ENCODE measurements at places on chromosomes 7 and 10.

GRCh38 chr7:123823898-123824753 lies 20.8 kb upstream of the HYAL4 start:
- no peak for DNase-seq

DNA sequence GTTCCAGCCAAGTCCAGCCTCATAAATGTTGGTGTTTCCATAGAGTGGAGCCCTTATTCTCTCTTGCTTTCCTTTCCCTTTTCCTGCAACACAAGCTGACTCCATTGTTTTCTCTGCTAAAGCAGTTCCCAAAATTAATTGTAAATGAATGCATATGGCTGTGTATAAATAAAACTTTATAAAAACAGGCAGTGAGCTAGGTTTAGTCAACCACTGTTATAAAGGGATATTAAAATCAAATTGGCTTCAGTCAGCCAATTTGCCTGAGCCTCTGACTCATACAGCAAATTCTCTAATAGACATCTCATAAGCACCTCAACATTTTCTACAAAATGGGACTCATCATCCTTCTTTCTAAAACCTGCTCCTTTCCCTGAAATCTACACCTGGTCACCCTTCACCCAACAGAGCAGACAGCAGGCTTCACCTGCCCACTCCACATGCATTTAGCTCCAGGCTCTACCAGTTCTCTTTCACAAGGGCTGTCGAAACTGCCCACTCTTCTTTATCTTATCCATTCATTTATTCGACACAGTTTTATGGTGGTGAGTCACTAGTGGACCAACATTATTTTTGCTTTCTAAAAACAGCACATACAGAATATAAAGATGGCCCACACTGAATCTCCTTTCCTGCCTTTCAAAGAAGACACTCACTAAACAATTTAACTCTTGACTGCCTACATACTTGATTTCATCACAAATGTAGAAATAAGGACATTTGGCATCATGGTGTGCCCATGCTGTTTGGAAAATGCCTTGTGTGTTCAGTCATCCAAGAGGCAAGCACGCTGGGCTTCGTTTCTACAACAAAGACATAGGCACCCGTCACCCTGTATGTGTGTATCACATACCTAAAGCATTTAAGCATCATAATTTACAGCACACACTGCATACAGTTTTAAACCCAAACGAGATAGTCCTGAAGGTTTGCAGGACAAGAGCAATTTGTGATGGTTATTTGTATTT lies 74.6 kb upstream of the C7orf33 start:
- no peak for DNase-seq

- no peak for DNase-seq
Measured at GRCh38 chr7:2527505-2528467, 8.2 kb downstream of the LFNG start.

- DNase-seq = no peak
Measured at GRCh38 chr7:2154831-2155230, 77.9 kb downstream of the MAD1L1 start.

DNA sequence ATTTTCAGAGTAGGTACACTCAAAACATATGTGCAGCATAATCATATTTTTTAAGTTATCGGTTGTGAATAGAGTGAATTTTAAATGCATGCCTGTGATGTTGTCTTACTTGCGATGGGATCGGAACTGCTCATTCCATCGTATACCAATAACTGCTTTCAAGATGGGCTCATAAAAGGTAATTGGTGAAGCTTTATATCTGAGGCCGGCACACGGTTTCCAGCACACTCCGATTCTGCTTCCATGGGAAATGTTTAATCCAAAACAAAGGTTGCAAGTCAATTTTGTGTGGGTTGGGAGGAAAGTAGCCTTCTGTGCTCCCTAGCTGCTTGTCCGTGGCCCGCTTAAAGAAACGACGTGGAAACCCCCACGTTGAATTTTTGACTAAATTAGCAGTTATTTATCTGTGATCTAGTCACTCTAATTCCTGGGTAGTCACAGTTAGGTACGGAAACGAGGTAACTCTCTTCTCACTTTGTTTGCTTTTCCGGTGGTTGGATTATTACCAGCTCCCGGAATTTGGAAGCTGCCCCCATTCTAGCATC lies 10.1 kb upstream of the CELF2 start:
- DNase-seq = no peak

GRCh38 chr10:86632009-86632800 lies 22.1 kb upstream of the OPN4 start:
- no peak for DNase-seq

DNA sequence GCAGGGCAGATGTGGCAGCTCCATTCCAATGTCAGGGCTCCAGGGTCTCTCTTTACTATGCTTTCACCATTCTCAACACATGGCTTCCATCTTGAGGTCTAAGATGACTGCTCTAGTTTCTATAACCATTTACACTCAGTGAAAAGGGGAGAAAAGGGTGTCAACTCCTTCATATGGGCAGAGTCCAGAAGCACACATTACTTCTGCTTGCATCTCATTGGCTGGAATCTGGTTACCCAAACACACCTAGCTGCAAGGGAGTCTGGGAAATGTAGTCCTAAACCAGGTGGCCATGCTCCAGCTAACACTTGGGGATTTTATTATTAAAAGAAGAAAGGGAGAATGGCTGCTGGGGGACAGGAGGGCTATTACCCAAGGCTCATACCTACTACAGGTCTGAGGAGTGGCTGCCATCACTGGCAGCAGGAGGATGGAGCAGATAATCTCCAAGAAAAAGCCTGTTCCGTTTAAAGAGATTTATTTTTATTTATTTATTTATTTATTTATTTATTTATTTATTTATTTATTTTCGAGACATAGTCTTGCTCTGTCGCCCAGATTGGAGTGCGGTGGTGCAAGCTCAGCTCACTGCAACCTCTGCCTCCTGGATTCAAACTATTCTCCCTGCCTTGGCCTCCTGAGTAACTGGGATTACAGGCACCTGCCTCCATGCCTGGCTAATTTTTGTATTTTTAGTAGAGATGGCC lies 29.1 kb upstream of the LBX1 start:
- no peak for DNase-seq
